ENCODE measurements at places on chromosomes 6 and 20. TPM values are rescaled to one million over a fixed set of nuclear protein-coding genes. Genes with fewer than 3 reads are reported as not detected.

PLA2G7 gene
- total RNA-seq: not detected

- H3K27ac ChIP-seq: no peak overlapping the region
- peaks cover 7% of the 10 kb centered on the region for H3K36me3 ChIP-seq
- H3K4me1 ChIP-seq: no peaks in the 10 kb centered on the region
- no peak overlapping the region for H3K4me3 ChIP-seq
These were observed 413.4 kb upstream of the SOX4 start for GRCh38 chr6:21180155-21180554.

GRCh38 chr6:18973251-18973650 lies 586.1 kb downstream of the RNF144B start:
- no peaks in the 10 kb centered on the region for H3K36me3 ChIP-seq
- H3K27ac ChIP-seq: no peak overlapping the region
- no peak for DNase-seq
- no peak overlapping the region for H3K4me3 ChIP-seq
- peaks cover 2% of the 10 kb centered on the region for H3K27me3 ChIP-seq

DNA sequence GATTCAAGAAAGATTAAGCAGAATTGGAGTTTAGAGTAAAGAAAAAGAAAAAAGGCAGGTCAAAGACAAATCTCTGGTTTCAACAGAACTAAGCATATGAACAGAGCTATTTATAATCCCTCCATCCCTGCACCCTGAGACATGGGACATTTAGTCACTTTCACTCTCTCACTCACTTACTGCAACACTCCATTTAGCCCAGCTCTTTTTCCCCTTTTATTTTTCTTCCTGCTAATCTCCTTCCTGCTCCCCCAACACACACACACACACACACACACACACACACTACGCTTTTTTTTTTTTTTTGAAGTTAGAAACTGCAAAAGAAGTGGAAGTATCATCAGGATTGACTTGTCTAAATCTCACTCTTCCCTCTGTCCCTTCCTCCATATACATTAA lies 45.1 kb upstream of the TBC1D7 start:
- no peak overlapping the region for H3K4me3 ChIP-seq
- H3K27ac ChIP-seq: no peak overlapping the region
- H3K4me1 ChIP-seq: peaks cover 2% of the 10 kb centered on the region

- H3K27me3 ChIP-seq: no peaks in the 10 kb centered on the region
- H3K36me3 ChIP-seq: no peaks in the 10 kb centered on the region
- no peak overlapping the region for H3K27ac ChIP-seq
These were observed 3.9 kb upstream of the CNPY3 start for GRCh38 chr6:42925248-42925857.

DNA sequence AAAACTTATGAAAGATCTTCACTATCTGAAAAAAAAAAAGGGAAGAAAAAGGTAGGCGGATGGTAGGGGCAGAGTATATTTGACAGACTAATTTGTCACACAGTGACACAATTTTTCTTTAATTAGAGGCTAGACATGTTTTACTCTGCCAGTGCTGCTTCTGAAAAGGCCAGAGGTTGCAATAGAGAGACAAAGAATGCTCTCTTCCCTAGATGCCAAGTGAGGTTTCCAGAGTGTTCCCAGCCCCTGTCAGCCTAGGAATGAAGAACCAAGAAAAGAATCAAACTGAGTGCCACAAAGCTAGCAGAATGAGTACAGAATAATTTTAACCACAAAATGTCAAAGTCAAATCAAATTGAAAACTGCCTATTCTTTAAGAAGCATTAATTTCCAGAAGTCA lies 13.0 kb downstream of the PNISR start:
- no peak overlapping the region for H3K4me3 ChIP-seq
- H3K27ac ChIP-seq: no peak overlapping the region
- peaks cover 46% of the 10 kb centered on the region for H3K36me3 ChIP-seq
- H3K27me3 ChIP-seq: no peaks in the 10 kb centered on the region
- no peak for DNase-seq

DPPA5 gene
- not detected for total RNA-seq

ELOVL2 gene
- total RNA-seq: 57.0 TPM

- H3K27me3 ChIP-seq: no peaks in the 10 kb centered on the region
- H3K4me1 ChIP-seq: no peaks in the 10 kb centered on the region
- DNase-seq: no peak
- H3K36me3 ChIP-seq: peaks cover 5% of the 10 kb centered on the region
- no peak overlapping the region for H3K27ac ChIP-seq
These were observed 868 bp upstream of the SLC2A4RG start for GRCh38 chr20:63738687-63739129.

- no peak for DNase-seq
- peaks cover 2% of the 10 kb centered on the region for H3K27me3 ChIP-seq
- peaks cover 12% of the 10 kb centered on the region for H3K4me1 ChIP-seq
- no peak overlapping the region for H3K4me3 ChIP-seq
- no peaks in the 10 kb centered on the region for H3K36me3 ChIP-seq
These were observed 292.8 kb downstream of the FRK start for GRCh38 chr6:115767931-115768330.

DNA sequence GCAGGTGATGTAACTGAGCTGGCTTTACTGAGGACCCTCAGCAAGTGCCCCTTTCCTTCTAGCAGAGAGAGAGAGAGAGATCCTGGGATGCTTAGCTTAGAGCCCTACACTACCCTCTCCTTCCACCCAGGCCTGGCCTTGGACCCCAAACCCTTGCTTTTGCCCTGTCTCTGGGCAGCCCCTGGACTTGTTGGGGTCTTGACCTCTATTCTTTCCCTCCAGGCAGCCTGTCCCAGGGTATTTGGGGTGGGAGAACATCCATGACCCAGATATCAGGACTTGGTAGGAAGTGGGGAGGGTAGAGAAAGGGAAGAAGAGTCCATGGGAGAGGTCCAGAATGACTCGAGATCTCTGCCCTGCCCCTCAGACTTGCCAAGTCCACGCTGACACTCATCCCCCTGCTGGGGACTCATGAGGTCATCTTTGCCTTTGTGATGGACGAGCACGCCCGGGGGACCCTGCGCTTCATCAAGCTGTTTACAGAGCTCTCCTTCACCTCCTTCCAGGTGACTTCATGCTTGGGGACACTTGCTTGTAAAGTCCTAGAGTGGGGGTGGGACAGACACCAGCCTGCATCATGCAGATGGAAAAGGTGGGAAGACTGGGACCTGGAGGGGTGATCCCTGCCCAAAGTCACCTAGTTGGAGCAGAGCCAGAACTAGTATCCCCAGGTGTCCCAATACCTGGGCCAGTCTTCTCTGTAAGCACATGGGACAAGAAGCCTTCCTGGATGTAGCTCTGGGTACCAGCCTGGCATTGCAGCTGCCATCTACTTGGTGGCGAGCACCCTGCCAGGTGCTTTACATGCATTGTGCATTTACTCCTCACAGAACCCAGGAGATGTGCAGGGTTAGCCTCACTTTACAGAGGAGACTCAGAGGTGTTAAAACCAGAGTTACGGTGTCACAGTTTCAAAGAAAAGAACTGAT lies 30.9 kb downstream of the GLP1R start:
- H3K27me3 ChIP-seq: peaks cover 2% of the 10 kb centered on the region
- no peaks in the 10 kb centered on the region for H3K36me3 ChIP-seq
- H3K4me3 ChIP-seq: no peak overlapping the region

GRCh38 chr6:112194511-112194910 lies 59.9 kb downstream of the LAMA4 start:
- H3K27ac ChIP-seq: no peak overlapping the region
- H3K4me3 ChIP-seq: no peak overlapping the region
- H3K4me1 ChIP-seq: peaks cover 38% of the 10 kb centered on the region
- no peak for DNase-seq

DNA sequence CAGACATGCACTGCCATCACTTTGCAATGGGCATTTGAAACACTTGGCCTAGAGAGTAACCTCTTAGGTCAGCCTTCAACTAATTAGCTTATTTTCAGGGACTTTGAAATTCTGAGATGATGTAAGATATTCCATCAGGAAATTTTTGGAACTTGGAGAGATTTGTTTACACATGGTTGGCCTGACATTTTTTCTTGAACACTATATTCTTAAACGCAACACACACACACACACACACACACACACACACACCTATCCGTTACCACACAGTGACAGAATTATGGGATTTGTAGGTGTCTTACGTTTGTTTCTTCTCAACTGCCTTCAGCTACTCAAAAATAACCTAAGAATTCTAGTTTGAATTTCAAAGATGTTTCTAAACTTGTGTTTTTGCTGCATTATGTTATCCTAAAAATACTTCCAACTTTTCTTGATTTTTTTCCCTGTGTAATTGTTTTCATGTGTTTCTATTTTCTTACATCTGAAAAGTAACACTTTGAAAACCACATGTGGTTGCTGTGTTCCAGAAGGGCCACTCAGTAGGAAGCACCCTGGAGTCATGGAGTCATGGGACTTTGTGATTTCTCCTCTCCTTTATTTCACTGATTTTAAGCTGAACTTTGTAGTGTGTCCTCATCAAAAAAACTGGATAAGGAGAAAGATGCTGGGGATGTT lies 31.9 kb downstream of the MARCKS start:
- DNase-seq: no peak
- H3K27me3 ChIP-seq: no peaks in the 10 kb centered on the region
- peaks cover 11% of the 10 kb centered on the region for H3K36me3 ChIP-seq
- peak overlapping the region; percentile 79 for H3K27ac ChIP-seq
- no peak overlapping the region for H3K4me3 ChIP-seq
- H3K4me1 ChIP-seq: peaks cover 22% of the 10 kb centered on the region

DNA sequence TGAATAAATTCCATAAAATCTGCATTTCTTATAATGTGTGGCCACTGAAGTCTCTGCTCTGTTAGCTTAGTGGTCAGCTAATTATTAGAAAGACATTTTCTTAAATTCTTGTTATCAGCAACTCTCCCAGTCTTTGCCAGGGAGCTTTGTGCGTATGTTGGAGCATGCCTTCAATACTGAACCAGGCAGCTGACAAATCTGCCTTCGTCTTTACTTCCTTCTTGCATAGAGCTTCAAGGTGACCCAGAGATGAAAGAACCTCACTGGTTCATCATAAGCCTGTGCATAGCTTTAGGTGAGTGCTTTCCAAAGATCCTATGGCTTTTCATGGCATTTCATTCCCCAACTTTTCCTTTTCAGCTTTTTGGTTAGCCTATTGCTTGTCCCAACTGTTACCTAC lies 43.0 kb upstream of the NELFCD start:
- no peak overlapping the region for H3K27ac ChIP-seq
- H3K4me1 ChIP-seq: no peaks in the 10 kb centered on the region
- no peak for DNase-seq
- H3K4me3 ChIP-seq: no peak overlapping the region

DNA sequence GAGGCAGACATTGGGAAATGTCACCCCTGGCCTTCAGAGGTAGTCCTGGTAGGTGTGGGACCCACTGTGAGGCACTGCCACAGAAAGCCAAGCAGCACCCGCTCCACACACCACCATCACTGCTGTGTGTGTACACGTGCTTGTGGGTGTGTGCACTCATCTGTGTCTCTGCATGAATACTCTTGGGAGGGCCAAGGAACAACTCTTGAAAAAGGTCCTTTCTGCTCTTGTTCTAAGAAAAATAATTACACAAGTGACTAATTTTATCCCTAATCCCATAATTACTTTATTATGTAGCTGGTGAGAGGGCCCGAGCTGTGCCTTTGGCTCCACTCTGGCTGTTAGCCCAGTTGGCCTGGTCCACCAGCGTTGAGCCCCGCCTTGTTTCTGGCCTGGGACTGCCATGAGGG lies 21.7 kb upstream of the EPB41L1 start:
- H3K4me3 ChIP-seq: no peak overlapping the region
- H3K27me3 ChIP-seq: no peaks in the 10 kb centered on the region
- no peak overlapping the region for H3K27ac ChIP-seq
- no peak for DNase-seq

GRCh38 chr6:52725143-52725534 lies 38.1 kb downstream of the GSTA2 start:
- no peak overlapping the region for H3K4me3 ChIP-seq
- DNase-seq: no peak

KHDRBS2 gene
- total RNA-seq: not detected

GRCh38 chr20:21437816-21438215 lies 40.5 kb upstream of the NKX2-4 start:
- H3K4me1 ChIP-seq: peaks cover 19% of the 10 kb centered on the region
- H3K27ac ChIP-seq: no peak overlapping the region
- H3K27me3 ChIP-seq: peaks cover 18% of the 10 kb centered on the region
- no peaks in the 10 kb centered on the region for H3K36me3 ChIP-seq
- no peak overlapping the region for H3K4me3 ChIP-seq

DNA sequence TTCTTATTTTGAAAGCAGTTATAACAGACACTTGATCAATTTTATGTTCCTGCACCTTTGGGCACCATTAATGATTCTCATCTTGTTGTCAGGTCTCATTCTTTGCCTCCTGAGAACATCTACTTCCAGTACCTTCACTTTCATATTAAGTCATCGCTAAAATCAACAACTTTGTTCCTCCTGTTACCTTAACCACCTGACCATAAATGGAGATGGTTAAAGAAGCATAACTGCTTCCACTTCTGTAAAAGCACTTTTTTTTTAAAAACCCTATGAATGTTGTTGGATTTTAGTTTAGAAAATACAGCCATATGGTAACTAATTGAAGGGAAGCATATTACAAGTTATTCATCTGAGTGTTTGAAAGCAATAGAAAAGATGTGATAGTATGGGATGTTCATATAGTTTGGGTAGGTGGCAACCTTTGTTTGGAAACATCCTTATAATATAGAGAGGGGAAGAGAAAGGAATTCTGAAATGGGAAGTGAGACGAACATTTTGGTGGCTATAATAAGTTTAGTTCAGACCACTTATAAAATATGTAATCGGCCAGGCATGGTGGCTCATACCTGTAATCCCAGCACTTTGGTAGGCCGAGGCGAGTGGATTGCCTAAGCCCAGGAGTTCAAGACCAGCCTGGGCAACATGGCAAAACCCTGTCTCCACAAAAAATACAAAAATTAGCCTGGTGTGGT lies 53.9 kb downstream of the AFG1L start:
- H3K27me3 ChIP-seq: no peaks in the 10 kb centered on the region
- H3K36me3 ChIP-seq: peaks cover 5% of the 10 kb centered on the region
- no peak overlapping the region for H3K4me3 ChIP-seq
- H3K27ac ChIP-seq: no peak overlapping the region
- H3K4me1 ChIP-seq: no peaks in the 10 kb centered on the region

GRCh38 chr6:43275801-43276576 lies 22.1 kb upstream of the SLC22A7 start:
- H3K4me1 ChIP-seq: peaks cover 13% of the 10 kb centered on the region
- H3K36me3 ChIP-seq: no peaks in the 10 kb centered on the region
- peak overlapping the region; percentile 29 for H3K4me3 ChIP-seq
- H3K27me3 ChIP-seq: peaks cover 25% of the 10 kb centered on the region

GRCh38 chr6:70839286-70840266 lies 117.3 kb downstream of the B3GAT2 start:
- H3K27ac ChIP-seq: no peak overlapping the region
- H3K4me1 ChIP-seq: peaks cover 9% of the 10 kb centered on the region
- no peak overlapping the region for H3K4me3 ChIP-seq
- no peak for DNase-seq

DNA sequence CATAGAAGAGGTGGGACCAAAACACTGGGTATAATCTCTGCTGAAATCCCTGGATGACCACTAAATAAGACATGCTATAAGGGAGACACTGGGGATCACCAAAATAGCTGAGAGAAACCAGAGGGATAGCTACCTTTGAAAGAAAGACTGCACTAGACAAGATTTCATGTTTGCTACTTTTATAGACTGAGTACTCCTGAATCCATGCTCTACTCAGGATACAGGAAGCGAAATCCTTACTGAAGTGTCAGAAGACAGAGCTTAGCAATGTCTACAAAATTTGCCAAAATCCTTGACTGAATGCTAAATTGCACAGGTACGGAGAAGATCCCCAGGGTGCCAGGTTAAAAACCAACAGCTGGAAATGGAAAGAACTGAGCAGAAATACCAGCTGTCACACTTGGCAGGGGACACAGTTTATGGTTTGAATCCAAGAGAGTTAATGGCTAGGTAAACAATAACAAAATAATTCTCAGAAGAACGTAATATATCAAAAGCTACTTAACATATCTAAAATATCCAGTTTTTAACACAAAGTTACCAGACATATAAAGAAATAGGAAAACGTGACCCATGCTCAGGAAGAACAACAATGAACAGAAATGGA lies 125.4 kb downstream of the MAN1A1 start:
- DNase-seq: no peak
- no peak overlapping the region for H3K27ac ChIP-seq
- H3K4me1 ChIP-seq: no peaks in the 10 kb centered on the region
- H3K4me3 ChIP-seq: no peak overlapping the region

All from osteocyte (in vitro differentiated cells).